ENCODE measurements at places on chromosomes 2 and 18.

GRCh38 chr2:181300600-181301291 lies 156.4 kb upstream of the ITGA4 start:
- DNase-seq: no peak

- DNase-seq: peak; percentile 21
These were observed 1.2 kb upstream of the OTX1 start for GRCh38 chr2:63049211-63049969.

GRCh38 chr2:218895326-218895725 lies 14.7 kb downstream of the WNT10A start:
- no peak for DNase-seq

DNA sequence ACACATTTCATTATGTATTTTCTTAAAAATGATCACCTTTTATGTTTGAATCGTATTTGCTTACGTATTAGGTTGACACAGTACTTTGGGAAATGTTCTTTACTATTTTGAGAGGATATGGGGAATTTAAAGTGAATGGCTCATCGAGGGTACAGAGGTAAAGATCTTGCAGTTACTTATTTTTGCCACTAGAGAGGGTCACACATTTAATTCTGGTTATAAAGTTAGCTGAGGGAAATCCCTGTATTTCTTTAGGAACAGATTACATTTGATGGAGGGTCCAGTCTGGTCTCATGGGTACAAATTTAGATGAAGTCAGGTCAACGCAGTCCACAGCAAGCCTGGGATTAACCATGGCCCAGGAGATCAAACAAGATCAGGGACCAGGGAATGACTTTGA lies 24.5 kb downstream of the DYNC2LI1 start:
- no peak for DNase-seq

- peak; percentile 27 for DNase-seq
These were observed 33.4 kb upstream of the PPP4R1 start for GRCh38 chr18:9647496-9648323.

DNA sequence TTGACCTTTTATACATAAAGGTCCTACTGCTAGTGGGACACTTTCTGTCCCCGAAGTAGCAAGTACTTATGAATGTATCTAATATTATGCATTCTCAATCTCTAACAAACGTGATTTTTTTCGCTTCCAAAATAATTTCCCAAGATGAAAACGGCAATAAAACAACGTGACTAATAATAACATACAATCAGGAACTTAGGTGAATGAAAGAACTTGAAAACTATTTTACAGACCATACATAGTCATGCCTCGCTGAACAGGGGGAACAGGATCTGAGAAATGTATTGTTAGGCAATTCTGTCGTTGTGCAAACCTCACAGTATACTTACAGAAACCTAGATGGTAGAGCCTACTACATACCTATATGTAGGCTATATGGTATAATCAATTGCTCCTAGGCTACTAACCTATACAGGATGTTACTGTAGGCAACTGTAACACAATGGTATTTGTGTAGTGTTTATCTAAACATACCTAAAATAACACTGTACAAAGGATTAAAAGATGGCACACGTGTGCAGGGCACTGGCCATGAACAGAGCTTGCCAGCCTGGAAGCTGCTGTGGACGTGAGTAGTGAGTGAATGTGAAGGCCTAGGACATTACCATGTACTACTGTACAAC lies 2.5 kb downstream of the RTN4 start:
- peak; percentile 49 for DNase-seq

DNA sequence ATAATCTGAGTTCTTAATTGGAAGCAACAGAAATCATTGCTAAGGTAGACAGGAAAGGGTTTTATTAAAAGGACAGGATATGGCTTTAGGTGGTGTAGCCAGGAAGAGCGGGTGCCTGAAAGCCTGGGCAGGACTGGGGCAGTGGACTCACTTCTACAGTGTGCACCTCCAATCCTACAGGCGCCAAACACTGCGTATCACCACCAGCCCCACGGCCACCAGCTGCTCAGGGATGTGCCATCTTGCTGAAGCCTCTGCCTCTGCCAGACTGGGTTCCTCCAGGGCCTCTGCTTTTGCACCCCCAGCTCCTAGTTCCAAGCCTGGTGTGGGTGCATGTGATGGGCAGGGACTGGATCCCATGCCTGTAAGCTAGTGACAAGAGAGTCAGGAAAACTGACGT lies 29.7 kb upstream of the DPYSL5 start:
- DNase-seq: no peak

- DNase-seq: no peak
These were observed 83.9 kb downstream of the SH3YL1 start for GRCh38 chr2:179886-180285.

GRCh38 chr2:135820003-135820618 lies 16.9 kb downstream of the LCT start:
- DNase-seq: no peak

DNA sequence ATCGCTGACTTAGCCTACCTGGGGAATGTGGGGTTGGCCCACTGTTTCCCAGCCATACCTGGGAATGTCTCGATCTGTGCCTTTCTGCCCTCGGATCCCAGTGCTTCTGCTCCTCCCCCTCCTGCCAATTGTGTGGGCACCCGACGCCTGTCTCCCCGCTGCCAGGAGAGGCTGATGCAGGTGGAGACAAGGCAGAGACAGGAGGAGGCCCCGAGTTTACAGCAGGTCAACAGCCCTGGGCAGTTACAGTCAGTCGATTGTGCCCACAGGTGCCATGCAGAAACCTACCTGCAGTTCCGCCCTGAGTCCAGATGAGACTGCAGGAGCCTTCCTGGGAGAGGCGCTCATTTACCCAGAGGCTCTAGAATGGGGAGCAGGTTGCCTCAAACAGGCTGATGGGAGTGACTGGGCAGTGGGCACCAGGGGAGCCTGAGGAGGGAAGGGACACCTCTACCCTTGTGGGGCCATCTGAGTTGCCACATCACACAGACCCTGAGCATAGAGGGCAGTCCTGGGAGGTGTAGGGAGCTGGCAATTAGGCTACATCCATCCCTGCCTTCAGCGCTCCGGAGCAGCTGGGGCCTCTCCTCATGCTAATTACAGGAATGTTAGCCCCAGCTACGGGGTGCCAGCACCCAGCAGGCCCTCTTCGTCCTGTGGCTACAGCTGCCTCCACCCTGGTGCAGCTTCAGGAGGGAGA lies 300.1 kb downstream of the NDUFA10 start:
- DNase-seq: no peak

GRCh38 chr2:53660886-53661285 lies 106.7 kb upstream of the CHAC2 start:
- DNase-seq: no peak

DNA sequence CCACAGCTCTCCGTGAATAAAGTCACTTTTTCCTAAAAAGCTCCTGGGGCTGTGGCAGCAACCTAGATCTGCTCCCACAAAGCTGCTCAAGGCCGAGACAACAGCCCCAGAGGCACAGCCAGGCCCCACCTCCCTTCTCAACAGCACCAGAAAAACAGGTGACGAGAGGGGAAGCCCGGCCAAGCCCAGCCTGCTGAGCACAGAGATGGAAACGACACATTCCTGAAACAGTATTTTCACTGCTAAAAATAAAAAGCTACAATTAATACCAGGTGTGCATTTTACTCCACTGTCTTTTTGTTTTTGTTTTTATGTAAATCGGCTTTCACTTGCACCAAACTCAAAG lies 199.3 kb downstream of the HDAC4 start:
- DNase-seq: no peak
